ENCODE measurements at places on chromosomes 12 and 14. TPM values are rescaled to one million over a fixed set of nuclear protein-coding genes. Genes with fewer than 3 reads are reported as not detected.

The TAS2R8 gene
- not detected for total RNA-seq

The GEMIN2 gene
- total RNA-seq = 10.2 TPM

The SLCO1A2 gene
- total RNA-seq = not detected

The ADCY4 gene
- total RNA-seq = 23.4 TPM

The NEDD1 gene
- total RNA-seq = 13.1 TPM

The RNASE13 gene
- not detected for total RNA-seq

The OAS3 gene
- total RNA-seq = 19.5 TPM

The KRT6B gene
- total RNA-seq = 228 TPM

The AHSA1 gene
- total RNA-seq = 97.5 TPM

The SMIM41 gene
- not detected for total RNA-seq

The COX8C gene
- not detected for total RNA-seq

The SYNDIG1L gene
- total RNA-seq = 0.91 TPM

GRCh38 chr12:131963381-131963780 lies 13.6 kb downstream of the EP400 start:
- no peak for DNase-seq

- DNase-seq = no peak
These were observed 134.1 kb downstream of the TPH2 start for GRCh38 chr12:72072592-72073212.

DNA sequence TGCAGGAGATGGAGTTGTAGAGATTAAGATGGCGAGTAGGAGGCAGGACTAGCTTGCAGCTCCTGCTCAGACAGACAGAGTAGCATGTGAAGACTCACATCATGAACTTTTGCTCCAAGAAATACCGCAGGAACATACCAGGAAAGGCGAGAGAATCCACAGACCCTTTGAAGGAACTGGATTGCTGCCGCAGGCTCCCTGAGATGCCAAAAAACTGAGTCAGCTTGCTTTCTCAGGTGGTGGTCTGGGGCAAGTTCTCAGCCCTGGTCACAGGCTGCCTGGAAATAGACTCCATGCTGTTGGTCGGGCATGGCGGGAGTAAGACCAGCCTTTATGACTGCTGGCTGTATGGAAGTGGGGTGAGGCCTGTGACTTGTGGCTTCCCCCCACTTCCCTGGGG lies 163.6 kb upstream of the NAV3 start:
- no peak for DNase-seq

- no peak for DNase-seq
These were observed 22.3 kb downstream of the NGB start for GRCh38 chr14:77248666-77249065.

GRCh38 chr12:103333676-103334075 lies 162.1 kb downstream of the C12orf42 start:
- DNase-seq = no peak

DNA sequence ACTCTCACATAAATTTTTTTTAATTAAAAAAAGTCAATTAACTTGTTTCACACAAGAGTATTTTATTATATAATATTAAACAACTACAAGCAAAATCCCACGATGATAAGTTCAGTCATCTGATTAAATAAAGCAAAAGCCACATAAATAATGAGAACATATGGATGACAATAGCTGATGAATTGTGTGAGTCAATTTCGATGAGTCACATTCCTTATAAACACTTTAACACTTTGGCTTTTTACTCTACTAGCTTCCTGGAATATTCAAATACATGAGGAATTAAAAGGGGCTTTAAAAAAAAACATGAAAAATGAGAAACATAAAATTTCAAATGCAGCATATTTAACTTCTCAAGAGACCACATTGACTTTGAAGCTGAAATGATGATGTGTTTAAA lies 95.3 kb downstream of the BCAT1 start:
- DNase-seq = no peak

GRCh38 chr14:77615361-77616132 lies 890 bp downstream of the SPTLC2 start:
- DNase-seq = no peak

GRCh38 chr12:132014092-132014914 lies 64.6 kb downstream of the EP400 start:
- no peak for DNase-seq

GRCh38 chr12:4278329-4279197 lies 5.0 kb downstream of the CCND2 start:
- DNase-seq = no peak

DNA sequence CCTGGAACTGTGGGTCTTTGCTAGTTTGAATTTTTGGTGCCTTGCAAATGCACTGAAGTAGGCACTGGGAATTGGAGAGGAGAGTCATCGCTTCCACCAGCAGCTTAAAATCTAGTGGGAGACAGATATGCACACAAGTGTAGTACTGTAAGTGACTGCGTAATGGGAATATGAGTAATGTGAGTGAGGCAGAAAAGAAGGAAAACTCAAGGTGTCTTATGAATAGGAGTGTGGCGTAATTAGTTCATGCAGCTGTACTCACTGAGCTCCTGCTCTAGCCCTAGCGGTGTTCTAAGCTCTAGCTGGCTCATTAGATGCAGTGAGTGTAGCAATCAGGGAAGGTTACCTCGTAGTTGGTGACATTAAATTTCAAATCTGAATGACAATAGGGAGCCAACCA lies 2.8 kb downstream of the TCP11L2 start:
- no peak for DNase-seq

GRCh38 chr12:67827820-67828383 lies 161.3 kb upstream of the IFNG-AS1 start:
- no peak for DNase-seq

DNA sequence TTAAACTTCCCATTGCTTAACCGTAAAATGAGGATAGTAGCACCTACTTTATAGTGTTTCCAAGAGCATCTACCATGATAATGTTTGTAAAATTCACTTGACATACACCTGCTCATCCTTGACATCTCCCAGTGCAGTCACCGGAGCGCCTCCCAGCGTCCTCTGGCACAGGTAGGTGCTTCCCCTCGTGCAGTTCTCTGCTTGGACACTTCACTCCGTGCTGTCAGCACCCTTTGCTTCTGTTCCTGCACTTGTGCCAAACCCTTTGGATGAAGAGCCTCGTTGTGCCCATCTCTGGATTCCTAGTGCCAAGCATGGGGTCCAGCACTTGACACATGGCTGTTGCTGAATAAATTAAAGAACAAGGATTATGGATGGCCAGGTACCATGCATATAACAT lies 28.3 kb downstream of the ETV6 start:
- no peak for DNase-seq

DNA sequence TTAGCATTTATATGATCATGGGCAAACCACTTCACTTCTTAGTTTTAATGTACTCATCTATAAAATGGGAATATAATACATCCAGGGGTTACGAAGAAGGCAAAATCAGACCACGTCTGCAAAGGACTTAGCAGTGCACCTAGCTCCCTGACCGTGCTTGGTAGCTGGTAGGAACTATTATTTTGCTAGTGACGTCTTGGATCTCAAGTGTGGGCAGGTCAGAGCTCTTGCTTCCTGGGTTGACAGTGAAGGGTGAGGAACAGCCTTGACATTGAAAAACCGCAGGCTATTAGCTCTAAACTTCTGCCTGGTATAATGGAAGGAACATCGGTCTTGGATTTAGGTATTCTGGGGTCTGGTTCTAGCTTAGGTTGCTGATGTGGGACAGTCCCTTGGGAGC lies 89.3 kb upstream of the MED13L start:
- no peak for DNase-seq

DNA sequence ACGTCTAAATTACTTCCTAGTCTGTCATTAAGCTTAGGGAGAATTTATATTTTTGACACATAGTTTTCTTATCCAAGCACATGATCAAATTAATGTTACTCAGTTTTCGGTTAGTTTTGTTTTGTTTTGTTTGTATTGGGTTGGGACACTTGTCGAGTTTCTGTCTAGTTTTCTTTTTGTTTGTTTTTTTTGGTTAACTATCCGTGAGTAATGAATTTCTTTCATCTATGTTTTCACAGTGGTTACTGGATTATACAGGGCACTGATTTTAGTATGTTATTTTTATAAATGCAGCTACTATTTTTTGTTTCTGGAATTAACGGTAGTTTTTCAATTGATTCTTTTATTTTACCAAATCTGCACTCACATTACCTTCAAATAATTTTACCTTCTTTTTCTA lies 2.7 kb downstream of the KLRF1 start:
- no peak for DNase-seq

- no peak for DNase-seq
These were observed 10.8 kb downstream of the ETNK1 start for GRCh38 chr12:22635812-22636211.

GRCh38 chr12:53224061-53224896 lies 7.7 kb downstream of the RARG start:
- DNase-seq = peak; percentile 77

GRCh38 chr14:72054911-72055310 lies 122.7 kb downstream of the RGS6 start:
- no peak for DNase-seq

GRCh38 chr12:117144599-117144998 lies 45.4 kb upstream of the TESC start:
- no peak for DNase-seq

DNA sequence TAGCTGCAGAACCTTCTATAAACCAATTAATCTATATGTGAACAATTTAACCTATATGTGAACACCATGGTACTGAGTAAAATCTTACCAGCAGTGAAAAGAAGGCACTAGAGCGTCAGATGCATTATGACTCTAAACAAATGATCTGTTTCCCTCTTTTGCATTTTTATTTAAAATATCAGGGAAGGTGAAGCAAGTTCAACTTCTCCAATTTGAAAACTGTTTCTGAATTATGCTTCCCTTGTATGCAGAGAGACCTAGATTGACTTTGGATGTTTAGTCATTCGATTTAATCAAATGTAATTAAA lies 80.9 kb downstream of the DAD1 start:
- no peak for DNase-seq

- no peak for DNase-seq
These were observed 242.7 kb upstream of the SFSWAP start for GRCh38 chr12:131468206-131468605.

GRCh38 chr14:22852599-22852939 lies 16.2 kb downstream of the MMP14 start:
- no peak for DNase-seq

DNA sequence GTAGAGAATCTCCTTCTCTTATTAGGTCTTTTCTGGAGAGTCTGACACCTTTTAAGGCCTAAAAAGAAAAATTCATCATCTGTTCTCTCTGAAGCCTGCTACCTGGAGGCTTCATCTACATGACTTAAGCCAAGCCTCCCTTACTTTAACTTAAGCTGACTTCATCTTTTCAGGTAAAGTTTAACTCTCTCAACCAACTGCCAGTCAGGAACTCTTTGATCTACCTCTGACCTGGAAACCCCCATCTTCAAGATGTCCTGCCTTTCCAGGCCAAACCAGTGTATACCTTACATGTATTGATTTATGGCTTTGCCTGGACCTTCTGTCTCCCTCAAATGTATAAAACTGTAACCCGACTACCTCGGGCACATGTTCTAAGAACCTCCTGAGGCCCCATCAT lies 17.5 kb downstream of the GSTZ1 start:
- DNase-seq = no peak

DNA sequence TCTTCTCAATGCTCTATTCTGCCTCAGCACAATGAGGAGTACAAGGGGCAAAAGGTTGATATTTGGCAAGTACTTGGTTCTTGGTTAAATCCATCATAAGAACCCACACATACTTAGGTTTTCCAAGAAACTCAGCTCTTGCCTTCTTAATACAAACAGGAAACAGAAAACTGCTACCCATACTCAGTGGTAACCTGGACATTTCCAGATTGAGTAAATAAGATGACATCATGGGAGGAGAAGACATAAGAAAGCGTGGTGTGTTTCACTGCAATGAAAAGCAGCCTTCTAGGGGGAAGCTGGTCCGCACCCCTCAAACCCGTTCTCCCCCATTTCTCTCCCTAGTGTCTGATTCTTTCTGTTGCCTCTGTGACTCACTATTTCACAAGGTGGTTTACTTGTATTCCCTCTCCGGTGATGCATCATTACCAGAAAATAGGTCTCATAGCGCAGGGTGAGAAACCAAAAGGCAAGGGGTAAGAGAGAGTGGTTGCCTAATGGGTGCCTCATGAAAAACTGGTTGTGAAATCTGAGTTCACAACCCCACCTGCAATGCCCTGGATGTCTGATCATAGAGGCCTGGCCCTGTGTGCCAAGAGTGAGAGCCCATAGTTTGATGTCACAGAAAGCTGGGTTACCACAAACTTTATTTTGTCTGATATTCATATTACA lies 326.5 kb upstream of the TBX3 start:
- DNase-seq = no peak

GRCh38 chr12:52454411-52455201 lies 2.7 kb upstream of the KRT6B start:
- no peak for DNase-seq

- DNase-seq = no peak
These were observed 42.8 kb upstream of the VASH1 start for GRCh38 chr14:76718306-76719040.

- DNase-seq = no peak
These were observed 283.3 kb upstream of the PWP1 start for GRCh38 chr12:107402041-107403022.

DNA sequence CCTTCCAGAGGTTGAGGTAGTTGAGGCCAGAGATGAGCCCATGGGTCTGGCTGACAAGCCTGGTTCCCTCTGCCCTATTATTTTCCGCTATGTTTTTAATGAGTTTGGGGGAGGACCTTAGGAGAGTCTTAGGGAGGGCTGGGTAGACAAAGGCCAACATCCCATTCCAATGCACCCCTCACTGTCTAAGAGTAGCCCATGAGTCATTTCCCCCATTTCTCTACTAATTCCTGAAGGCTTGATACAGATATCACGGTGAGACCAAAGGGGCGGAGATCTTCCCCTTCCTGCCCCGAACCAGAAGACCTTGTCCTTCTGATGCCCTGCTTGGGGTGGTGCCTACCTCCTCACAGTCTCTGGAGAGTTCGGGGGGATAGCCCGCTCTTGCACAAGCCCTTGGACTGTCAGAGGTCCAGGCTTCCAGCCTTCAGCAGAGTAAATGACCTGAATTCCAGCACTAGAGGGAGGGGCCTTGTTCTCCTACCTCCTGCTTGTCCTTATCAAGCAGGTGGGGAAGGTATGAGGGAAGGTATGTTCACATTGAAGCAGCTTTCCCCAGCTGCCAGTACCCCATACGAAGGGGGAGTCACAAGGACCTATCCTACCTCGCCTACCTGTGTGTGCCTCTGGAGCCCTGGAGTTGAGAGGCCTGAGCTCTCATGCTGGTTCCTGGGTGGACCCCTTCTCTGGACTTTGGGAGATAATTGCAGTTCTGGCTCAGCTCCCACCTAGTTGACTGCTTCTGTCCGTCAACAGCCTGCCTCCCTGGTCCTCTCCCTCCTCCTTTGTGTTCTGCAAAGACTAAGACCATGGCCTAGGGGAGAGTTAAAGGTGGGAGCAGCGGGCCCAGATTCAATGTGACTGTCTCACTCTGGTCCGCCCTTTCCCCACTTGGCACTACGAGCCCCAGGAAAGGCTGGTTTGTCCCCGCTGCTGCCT lies 3.7 kb downstream of the PSMB11 start:
- no peak for DNase-seq

- DNase-seq = no peak
These were observed 4.4 kb downstream of the CHST11 start for GRCh38 chr12:104460973-104461698.

DNA sequence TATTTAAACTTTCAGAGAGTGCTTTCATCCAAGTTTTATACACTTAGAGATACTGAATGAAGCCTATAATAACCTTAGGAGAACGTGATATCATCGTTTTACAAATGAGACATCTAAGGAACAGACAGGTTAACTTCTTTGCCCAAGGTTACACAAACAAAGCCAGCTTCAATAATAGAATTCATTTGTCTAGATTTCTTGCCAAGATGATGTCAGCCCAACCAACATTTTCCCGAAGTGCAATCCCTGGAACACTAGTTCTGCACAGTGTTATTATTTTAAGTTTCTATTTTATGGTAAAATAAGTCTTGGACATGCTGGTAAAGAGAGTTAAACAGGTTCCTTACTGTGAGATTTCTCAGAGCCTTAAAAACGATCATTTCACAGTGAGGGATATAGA lies 174.6 kb downstream of the SLC25A21 start:
- DNase-seq = no peak

All from suprapubic skin (tissue), 4 donors.